ENCODE measurements at places on chromosomes 3 and 15.

- DNase-seq: no peak
These were observed 205.9 kb downstream of the RSL24D1 start for GRCh38 chr15:54990793-54991192.

- no peak for DNase-seq
These were observed 186.5 kb upstream of the PEX5L start for GRCh38 chr3:180223268-180223667.

DNA sequence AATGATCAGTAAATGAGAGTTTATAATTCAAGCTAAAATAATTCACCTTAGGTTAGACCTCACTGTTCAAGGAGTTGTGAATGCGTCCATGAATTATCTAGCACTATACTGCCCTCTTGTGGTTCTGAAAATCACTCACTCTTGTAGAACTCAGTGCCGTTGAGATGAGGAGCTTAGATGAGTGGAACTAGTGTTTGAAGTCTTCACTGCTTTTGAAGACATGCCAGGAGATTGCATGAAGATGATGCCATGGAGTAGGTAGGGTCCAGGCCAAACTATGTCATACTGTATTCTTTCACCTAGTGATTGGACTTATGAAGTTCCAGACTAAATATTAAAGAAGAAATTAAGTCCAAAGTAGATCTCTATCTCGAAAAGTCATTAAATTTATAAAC, 28.8 kb downstream of the LYSMD4 start:
- DNase-seq: peak; percentile 38

DNA sequence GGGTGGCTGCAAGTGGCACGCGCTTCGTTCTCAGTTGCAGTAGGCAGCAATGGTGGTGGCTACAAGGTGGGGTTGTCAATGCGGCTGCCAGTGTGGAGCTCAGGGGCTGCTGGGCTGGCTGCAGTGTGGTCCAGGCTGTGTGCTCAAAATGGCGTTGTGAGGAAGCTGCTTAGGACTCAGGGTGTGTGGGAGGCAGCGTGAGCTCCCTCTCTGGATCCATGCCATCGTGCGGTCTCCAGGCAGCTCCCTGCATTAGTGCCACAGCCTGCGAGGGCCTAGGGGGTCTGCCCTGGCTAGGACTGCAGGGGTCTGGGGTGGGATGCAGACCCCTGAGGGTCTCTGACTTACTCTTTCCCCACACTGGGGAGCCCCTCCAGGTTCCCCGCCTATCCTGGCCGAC, 397.2 kb downstream of the OCA2 start:
- no peak for DNase-seq

All from SW 1271 (cell line).